AML-193 (cell line): ENCODE measurements at places on chromosomes 2 and 18.

DNA sequence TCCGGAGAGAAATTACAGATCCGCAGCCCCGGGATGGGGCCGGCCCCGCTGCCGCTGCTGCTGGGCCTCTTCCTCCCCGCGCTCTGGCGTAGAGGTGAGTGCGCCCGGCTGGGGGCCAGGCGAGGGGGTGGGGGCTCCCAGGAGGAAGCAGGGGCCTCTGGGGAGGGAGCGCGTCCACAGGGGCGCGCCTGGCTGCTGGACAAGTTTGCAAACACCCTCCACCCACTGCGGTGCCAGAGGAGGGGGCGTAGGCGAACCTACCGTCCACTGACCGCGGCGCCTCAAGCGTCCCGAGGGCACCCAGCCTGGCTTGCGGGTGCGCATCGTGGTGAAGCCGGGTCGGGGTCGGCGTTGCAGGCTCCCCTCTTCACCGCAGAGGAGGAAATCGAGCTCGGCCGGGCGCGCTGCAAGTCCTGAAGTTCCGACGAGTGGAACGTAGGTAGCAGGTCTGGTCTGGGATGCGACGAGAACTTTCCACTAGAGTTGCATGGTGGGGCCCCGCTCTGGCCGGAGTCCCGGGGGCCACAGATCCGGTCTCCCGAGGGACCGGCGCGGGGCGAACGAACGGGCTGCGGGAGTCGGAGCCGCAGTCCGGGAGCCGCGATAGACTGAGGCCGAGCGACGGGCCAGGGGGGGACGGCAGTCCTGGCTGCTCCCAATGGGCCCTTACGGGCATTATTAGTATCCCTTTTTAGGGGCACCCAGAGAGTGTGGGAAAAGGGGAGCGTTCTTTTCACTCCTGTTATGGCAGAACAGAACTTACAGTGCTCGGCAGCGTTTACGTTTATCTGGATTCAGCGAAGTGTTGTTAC is 502 bp downstream of the MERTK start:
- DNase-seq, result no peak

GRCh38 chr2:169721016-169721415 is 12.6 kb upstream of the KLHL23 start:
- no peak for DNase-seq

DNA sequence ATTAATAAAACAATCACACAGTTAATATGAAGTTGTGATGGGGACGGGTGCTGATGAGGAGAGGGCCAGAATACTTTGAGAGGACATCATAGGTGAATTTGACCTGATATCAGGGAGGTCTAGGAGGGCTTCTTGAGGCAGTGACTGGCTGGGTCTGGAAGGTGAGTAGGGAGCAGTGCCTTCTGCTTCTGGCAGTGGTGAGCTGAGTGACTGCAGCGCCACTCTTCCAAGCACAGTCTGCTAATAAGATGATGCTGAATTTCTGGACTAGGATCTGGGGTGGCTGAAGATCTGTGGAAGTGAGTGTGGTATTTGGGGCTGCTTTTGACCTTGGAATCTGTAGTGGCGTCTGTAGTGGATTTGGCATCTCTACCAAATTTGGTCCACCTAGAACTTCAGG is 5.5 kb downstream of the DGKD start:
- no peak for DNase-seq

DNA sequence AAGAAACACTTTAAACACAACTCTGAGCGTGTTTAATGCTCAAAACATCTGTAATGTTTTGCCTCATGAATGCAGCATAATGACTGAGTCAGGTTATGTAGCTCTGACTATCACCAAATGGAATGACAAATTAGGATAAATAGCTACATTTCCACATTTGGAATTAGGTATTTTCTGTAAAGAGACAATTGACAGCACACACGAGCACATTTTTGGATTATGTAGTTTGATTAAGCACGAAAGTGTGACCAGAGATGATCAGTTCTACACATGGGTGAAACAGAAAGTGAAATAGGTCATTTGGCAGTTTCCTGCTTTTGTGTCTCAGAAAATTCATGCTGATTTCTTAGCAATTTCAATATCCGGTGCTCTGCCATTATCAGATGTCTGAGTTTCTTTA is 29.0 kb downstream of the LPIN1 start:
- no peak for DNase-seq

DNA sequence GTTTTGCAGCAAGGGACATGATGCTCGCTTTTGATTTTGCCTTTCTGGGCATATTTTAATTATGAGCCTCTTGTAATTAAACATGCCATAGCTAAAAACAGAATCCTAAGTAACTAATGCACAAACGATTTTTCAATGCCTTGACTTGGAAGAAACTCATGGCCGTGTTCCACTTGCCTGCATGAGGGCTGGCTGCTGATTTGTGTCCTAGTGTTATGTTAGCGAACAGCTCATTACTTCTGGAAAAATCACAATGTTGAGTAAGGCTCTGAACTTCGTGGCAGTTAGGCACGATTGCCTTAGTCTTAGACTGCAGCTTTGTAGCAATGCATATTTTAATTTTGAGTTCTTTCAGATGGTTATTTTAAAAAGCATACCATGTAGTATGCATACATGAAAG is 4.5 kb downstream of the THSD7B start:
- no peak for DNase-seq

DNA sequence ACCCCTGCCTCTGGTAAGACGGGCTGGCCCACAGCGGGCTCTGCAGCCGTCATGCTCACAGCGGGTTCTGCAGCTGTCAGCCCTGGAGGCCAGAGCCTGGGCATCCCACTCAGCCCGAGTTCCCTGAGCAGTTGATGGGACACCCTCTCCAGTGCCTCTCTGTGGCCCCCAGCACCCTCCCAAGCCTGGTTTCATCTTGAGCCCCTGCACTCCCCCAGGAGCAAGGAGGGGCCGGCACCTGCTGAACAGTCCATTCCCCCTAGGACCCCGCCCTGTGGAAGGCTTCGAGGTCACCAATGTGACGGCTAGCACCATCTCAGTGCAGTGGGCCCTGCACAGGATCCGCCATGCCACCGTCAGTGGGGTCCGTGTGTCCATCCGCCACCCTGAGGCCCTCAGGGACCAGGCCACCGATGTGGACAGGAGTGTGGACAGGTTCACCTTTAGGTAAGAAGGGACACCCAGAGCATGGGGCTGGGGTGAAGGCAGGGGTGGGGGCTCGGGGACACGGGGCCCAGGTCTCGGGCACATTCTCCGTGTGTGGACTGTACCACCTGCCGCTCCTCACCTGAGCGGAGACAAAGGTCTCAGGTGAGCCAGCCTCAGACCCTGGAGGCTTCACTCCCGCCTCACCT is 34.5 kb downstream of the MTERF4 start:
- DNase-seq, result no peak
